ENCODE measurements at places on chromosomes 3 and 15. TPM values are rescaled to one million over a fixed set of nuclear protein-coding genes. Genes with fewer than 3 reads are reported as not detected.

GRCh38 chr3:29374226-29374625 lies 93.4 kb downstream of the RBMS3 start:
- no peaks in the 10 kb centered on the region for H3K4me1 ChIP-seq
- no peaks in the 10 kb centered on the region for H3K36me3 ChIP-seq
- no peak overlapping the region for H3K4me3 ChIP-seq
- no peaks in the 10 kb centered on the region for H3K27me3 ChIP-seq
- DNase-seq: no peak
- H3K27ac ChIP-seq: no peak overlapping the region

- no peaks in the 10 kb centered on the region for H3K36me3 ChIP-seq
- DNase-seq: no peak
- no peak overlapping the region for H3K4me3 ChIP-seq
- H3K27ac ChIP-seq: no peak overlapping the region
- no peaks in the 10 kb centered on the region for H3K27me3 ChIP-seq
Measured at GRCh38 chr3:143314251-143315093, 194.9 kb downstream of the CHST2 start.

DNA sequence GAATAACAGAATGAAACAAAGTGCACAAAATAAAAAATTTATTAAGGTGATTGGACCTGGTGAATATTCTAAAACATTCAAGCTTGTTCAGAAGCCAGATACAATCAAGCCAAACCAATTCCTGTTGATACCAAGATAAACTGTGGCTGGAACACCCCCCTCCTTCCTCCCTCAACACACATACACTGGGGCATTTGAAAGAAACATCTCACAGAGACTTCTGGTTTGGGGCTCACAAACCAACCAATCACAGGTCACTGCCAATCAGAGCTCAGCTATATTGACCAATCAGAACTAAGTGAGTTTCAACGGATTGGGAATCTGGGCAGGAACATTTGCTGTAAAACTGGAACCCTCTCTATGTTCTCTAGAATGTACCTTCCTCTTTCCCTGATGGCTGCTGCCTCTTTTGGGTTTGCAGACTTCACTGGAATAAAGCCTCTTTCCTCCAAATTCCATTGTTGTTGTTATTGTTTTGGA lies 340.6 kb upstream of the GOLIM4 start:
- no peaks in the 10 kb centered on the region for H3K36me3 ChIP-seq
- DNase-seq: no peak
- H3K4me3 ChIP-seq: no peak overlapping the region
- H3K27ac ChIP-seq: no peak overlapping the region
- H3K27me3 ChIP-seq: no peaks in the 10 kb centered on the region
- no peaks in the 10 kb centered on the region for H3K4me1 ChIP-seq

DNA sequence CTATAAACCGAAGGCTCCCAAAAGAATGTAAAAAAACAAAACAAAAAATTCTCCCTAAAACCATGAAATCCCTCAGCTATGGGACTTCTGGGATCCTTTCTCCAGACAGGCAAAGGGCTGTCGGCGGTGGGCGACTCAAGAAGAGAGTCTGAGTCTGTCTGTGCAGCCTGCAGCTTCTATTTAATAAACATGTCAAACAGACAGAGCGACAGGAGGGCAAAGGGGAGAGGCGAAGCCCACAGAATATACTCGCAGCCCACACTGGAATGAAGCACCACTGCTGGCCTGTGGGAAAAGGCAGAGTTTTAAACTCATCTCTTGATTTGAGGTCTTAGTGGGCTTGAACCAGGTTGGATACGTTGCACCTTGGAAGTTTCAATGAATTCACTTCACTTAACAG lies 40.2 kb downstream of the ISL2 start:
- H3K27ac ChIP-seq: no peak overlapping the region
- peaks cover 23% of the 10 kb centered on the region for H3K36me3 ChIP-seq
- no peak for DNase-seq

DNA sequence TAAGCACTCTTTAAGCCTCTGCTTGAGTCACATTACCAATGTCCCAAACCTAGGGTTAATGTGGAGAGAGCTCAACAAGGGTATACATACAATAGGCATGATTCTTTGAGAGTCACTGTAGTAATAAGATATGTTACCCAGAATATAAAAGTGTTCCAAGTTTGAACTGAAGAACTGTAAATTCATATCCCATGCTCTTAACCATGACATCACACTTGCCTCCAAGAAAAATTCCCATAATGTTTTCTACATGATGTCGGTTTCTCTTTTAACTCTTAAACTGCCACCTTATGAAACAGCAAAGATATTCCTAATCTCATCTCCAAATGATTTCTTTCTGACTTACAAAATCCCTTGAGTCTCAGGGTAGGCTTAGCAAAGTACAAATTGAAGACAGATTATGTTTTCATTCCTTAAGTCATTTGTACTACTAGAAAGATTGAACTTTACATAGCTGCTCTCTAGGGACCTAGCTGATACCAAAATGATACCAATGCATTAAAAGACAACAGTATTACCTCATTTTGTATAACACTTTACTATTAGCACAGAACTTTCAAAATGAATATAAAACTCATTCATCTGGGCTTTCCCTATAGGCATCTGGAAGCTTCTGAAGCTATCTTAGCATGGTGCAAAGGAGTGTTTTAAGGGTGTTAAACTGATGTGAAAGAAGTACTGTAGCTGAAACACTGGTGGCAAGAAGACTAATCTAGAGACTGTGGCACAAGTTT lies 127.1 kb downstream of the KCNMB2 start:
- DNase-seq: no peak
- no peak overlapping the region for H3K4me3 ChIP-seq
- no peaks in the 10 kb centered on the region for H3K27me3 ChIP-seq
- H3K27ac ChIP-seq: no peak overlapping the region

DNA sequence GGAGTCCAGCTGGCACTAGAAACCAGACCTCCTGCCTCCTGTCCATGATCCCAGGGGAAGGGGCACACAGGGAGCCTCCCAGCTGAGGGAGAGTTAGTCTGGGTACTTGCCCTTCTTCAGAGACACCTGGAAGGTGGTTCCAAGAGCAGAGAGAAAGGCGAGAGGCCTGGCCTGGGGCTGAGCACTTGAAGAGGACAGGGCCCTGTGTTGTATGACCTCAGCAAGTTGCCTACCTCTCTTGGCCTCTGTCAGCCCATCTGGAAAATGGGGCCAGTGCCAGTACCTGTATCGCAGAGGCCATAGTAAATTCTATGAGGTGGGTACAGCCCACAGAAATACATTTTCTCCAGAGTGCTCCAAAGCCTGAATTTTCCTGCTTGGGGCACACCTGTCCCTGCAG lies 19.5 kb downstream of the PTH1R start:
- H3K27me3 ChIP-seq: peaks cover 13% of the 10 kb centered on the region
- no peak for DNase-seq
- no peak overlapping the region for H3K27ac ChIP-seq
- H3K36me3 ChIP-seq: no peaks in the 10 kb centered on the region
- H3K4me1 ChIP-seq: peaks cover 42% of the 10 kb centered on the region
- H3K4me3 ChIP-seq: no peak overlapping the region

The HMCES gene
- total RNA-seq: 25.1 TPM

The CLRN1 gene
- total RNA-seq: not detected

The NR1I2 gene
- not detected for total RNA-seq
